ENCODE measurements at places on chromosomes 13 and 19.

DNA sequence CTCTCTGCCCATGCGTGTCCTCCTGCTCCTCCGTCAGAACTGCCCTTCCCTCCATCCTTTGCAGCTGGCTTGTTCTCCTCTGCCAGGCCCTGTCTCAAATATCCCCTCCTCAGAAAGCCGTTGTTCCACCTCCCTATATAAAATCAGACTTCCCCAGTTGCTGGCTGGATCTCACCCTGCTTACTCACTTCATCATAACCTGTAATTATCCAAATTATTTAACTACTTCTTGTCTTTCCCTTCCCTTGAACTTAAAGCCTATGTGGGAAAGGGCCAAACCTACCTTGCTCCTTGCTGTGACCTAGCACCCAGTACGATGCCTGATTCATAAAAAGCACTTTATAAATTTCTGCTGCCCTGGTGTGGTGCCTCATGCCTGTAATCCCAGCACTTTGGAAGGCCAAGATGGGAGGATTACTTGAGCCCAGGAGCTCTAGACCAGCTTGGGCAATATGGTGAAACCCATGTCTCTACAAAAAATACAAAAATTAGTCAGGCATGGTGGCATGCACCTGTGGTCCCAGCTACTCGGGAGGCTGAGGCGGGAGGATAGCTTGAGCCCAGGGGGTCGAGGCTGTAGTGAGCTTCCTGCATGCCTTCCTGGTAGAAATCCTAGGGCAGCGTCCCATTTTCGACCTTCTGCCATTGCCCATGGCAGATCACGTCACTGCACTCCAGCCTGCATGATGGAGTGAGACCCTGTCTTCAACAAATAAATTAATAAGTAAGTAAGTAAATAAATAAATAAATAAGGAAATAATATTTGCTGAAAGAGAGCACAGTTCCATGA, 39.5 kb upstream of the ZNF536 start:
- no peak for DNase-seq

DNA sequence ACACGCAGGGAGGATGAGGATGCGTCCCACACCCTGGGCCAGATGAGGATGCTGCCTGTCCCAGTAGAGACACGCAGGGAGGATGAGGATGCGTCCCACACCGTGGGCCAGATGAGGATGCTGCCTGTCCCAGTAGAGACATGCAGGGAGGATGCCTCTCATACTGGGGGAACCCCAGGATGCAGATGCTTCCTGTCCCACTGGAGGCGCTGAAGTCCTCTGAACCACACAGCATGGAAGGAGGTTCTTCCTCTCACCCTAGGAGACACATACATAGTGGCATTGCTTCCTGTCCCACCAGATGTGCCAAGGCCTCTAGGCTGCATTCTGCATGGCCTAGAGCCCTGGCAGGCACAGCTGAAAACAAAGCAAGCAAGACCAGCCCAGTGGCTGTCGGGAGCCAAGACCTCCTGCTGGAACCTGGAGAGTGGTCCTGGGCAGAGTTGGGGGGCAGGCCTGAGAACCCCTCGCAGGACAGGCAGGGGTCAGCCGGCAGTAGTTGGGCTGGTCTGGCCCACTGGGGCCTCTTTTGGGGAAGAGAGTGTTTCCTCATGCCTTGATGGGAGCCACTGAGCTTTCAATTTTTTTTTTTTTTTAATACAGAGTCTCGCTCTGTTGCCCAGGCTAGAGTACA, 4.3 kb downstream of the HPN start:
- no peak for DNase-seq

DNA sequence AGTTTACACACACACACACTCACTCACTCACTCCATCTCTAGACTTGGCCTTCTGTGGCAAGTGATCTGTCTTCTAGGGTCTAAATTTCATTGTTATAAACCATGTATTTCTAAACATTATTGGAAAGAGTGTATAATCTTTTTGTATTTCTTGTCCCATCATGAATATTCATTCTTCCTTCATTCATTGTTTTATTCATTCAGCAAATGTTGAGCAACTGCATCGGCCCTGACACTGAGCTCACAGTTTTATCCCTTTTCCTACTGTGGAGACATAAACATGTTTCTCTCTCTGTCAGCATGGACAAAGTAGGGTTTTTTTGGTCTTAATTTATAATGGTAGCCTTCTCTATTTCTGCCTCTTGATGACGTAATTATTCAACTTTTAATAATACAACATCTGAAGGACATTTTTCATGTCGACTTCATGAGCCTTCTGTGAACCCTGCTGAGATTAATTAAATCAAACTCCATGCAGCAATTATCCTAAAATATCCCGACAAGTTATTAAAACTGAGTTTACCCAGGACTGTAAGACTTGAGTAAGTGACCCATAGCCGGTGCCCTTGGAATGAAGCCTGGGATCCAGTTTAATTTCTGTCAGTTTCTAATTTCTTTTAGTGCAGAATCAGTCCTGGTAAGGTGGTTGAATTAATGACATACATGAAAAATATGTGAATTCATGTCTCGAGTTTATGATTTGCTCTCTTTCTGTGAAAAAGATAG, 7.3 kb downstream of the SPATA13 start:
- no peak for DNase-seq

DNA sequence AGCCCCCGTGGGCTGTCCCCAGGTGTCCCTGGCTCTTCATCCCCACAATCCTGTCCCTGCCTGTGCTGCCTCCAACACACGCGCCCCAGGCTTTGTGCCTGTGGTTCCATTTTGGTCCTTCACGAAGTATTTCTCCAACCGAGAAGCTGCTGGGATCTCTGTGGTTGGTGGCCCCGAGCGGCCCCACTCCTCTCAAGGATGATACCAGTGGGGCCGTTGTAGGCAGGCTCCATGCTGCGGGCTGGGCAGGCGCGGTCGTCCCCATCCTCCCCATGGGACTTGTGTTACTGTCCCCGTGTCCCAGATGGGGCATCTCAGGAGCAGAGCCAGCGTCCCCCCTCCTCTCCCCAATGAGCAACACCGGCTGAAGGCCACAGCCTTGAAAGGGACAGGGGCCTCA, 3.7 kb upstream of the ZNF554 start:
- no peak for DNase-seq

DNA sequence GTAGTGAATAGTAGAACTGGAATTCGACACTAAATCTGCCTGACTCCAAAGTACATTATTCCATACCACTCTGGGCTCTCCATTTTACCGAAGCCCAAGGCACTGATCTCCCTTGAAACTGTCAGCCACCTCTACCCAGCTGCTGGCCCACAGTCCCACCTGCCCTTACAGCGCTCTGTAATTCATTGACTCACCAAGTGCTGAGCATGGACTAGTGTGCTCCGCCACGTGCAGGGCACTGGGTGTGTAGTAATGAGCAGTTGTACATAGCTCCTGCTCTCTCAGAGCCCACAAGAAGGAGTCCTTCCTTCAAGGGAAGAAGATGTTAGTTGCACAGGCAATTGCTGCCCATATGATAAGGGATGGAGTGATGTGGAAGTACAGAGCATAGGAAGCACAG, 76.6 kb upstream of the SIAH3 start:
- DNase-seq: no peak

DNA sequence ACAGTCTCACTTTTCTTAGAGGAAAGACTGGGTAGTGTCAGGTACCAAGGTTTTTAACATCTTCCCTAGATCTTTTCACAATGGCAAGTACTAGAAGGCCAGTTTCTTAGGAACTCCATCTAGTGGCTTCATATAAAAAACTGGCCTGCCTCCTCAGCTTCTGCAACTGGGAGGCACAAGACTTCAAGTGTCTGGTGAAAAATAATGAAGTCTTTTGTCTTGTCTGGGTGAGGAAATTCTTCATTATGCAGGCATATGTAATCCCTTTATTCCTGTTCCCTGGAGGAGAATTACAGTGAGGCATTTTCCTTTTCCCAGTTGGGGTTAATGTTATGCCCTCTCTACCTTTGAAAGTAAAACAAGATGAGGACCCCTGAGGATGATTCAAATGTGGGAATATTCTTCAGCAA, 300.5 kb downstream of the NALCN start:
- no peak for DNase-seq

DNA sequence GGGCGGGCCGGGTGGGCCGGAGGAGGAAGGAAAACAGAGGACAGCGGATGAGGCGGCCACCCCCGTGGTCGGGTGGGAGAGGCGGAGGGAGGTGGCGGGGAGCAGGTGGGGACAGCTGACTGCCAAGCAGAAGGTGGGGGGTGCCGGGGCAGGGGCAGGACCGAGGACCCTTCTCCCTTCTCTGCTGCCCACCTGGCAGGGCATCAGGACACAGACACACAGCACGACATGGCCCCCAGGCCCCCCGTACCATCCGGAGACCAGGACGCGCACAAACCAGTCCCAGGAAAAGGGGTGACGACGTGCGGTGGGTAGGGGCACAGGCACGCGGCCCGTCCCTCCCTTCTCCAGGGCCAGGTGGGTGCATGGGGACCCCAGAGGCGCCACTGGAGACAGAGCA, 11.0 kb upstream of the CACTIN start:
- DNase-seq: no peak

GRCh38 chr19:49781394-49781793, 14.6 kb downstream of the AP2A1 start:
- no peak for DNase-seq

GRCh38 chr19:18344582-18344950, 4.2 kb downstream of the PGPEP1 start:
- DNase-seq: no peak

GRCh38 chr19:33860312-33861090, 63.8 kb downstream of the KCTD15 start:
- no peak for DNase-seq

DNA sequence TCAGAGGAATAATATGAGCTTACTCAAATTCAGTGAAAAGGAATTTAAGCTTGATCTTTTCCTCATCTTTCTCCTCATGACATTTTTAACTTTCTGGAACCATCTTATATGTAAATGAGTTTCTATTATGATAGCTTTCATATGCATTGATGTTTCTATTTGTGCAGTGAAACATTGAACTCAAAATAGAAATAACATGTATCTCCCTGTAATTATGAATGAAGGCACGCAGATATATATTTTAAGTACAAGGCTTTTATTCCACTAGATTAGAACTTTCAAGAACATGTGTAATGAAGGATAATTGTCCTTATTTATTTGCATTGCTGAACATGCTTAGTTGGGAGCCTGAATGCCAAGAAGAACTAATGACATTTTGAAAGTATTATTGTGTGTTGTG, 1391.7 kb upstream of the MIR17HG start:
- DNase-seq: no peak

DNA sequence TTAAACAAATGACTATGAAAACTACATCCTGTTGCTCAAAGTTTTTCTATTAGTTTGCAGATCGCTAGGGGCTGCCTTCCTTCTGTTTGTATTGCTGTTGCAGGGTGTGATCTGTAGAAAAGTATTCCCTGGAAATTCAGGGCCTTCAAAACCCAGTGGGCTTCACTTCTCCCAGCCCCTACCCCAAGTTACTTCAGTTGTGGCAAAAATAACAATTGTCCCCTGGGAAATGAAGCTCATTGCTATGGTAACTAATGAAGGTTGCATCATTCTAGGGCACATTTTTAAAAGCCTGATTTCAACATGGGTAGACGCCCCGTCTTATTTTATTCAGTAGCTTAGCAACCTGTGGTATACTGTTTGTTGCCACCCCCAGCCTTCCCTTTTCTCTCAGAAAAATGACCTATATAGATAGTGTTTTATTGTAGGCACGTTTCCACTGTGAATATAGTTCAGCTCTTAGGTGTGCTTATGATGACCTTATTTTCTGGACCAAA, 60.9 kb downstream of the WDFY2 start:
- no peak for DNase-seq

GRCh38 chr13:92602560-92602959, 624.0 kb upstream of the GPC6 start:
- no peak for DNase-seq

DNA sequence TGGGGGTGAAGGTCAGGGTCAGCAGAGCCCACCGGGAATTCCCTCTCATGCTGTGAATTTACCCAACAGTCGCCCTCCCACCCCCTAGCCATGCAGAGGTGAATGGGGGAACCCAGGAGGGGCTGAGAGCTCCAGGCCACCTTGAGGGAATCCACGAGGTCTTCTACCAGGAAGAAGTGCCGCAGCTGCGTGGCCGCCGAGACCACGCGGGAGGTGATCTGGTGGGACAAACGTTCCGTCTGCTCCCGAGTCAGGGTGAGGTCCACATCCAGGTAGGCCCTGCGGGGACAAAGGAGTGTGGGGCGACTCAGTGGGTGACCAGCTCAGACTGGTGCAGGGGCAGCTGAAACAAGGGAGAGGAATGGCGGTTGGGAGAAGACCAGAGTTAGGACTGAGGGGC, 8.1 kb downstream of the RTN2 start:
- DNase-seq: no peak

DNA sequence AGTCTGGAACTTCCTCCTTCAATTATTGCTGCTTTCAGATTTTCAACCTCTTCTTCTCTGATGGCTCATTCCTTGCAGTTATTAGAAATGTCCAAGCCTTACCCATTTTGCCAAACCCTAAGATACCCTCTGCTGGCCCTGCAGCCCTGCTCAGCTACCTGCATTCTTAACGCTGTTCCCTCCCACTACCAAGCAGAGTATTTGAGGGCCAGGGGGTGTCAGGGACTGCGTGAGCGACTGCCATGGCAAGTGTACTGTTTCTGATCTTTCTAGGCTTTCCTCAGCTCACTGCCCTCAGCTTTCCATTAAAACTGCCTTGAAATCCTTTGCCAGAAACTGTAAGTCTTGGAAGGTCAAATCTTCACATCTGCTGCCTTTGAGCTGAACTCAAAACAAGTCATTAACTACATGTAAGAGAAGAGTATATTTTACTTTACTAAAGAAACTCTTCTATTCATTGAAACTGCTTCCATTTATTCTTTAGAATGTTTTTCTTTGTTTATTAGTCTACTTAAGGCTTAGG, 41.0 kb downstream of the HS6ST3 start:
- no peak for DNase-seq

GRCh38 chr13:110546926-110547325, 14.6 kb downstream of the RAB20 start:
- DNase-seq: no peak

- no peak for DNase-seq
Observed at GRCh38 chr13:93375491-93375890, 148.9 kb downstream of the GPC6 start.

GRCh38 chr19:15280915-15281683, 48.9 kb upstream of the EPHX3 start:
- DNase-seq: peak; percentile 68

GRCh38 chr13:52414051-52414450, 8.1 kb upstream of the THSD1 start:
- no peak for DNase-seq

DNA sequence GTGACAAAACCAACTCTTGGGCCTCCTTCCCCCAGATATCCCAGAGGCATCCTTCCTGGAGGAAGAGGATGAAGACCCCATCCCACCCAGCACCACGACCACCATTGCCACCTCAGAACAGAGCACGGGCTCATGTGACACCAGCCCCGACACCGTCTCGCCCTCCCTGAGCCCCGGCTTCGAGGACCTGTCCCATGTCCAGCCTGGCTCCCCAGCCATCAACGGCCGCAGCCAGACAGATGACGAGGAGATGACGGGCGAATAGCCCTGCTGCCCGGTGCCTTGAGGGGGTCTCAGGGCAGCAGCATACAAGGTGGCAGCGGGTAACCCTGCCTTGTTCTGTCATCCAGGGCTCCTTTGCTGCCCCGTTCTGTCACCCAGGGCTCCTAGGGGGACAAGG, 3.3 kb upstream of the UBA52 start:
- no peak for DNase-seq

- no peak for DNase-seq
Observed at GRCh38 chr13:46672338-46673090, 119.5 kb downstream of the LRCH1 start.

- DNase-seq: no peak
Observed at GRCh38 chr13:114097893-114098688, 34.3 kb downstream of the RASA3 start.

Data from NCI-H446 (cell line).